ENCODE measurements at places on chromosomes 1 and 21.

DNA sequence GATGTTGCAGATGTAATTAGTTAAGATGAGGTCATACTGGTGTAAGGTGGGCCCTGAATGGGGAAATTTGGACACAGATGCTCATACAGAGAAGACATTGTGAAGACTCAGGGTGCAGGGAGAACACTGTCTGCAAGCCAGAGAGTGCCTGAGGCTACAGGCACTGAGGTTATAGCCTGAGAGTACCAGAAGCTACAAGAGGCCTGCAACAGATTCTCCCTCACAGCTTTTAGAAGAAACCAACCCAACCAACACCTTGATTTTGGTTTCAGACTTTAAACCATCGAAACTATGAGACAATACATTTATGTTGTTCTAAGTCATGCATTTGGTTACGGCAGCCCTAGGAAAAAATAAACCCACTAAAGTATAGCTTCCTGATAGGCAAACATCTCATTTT lies 321.7 kb upstream of the USP25 start:
- DNase-seq, result no peak

DNA sequence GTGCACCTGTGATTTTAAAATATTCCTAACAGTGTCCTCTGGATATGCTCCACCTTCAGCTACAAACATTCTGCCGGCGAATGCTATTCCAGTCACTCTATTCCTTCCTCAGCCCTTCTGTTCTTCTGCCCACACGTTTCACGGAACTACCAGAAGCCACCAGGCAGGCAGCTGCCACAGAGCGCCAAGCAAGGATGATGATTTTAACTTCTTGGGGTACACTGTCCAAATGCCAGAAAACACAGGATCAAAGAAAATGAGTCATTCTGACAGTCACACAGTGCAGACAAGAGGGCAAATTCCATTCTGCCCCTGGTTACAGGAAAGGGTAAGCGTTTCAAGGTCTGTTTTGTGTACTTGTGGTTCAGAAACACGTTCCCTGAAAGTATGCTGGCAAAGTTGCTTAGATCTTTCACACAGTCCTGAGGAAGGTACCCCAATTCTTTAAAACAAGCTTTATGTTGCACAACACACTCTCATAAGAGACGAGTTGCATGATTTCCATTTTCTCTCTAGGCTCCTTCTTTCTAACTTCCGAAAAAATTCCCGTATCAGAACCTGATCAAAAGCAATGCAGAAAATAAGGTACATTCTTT lies 508.3 kb upstream of the PKN2 start:
- no peak for DNase-seq

GRCh38 chr1:244788493-244789275 lies 46.8 kb upstream of the COX20 start:
- no peak for DNase-seq

GRCh38 chr1:205701420-205701819 lies 21.1 kb upstream of the SLC45A3 start:
- DNase-seq, result no peak
